NCI-H345 (cell line): ENCODE measurements at places on chromosomes 1 and 21.
A peak's percentile ranks its signal among the peaks of the same experiment; 100 is the strongest.

DNA sequence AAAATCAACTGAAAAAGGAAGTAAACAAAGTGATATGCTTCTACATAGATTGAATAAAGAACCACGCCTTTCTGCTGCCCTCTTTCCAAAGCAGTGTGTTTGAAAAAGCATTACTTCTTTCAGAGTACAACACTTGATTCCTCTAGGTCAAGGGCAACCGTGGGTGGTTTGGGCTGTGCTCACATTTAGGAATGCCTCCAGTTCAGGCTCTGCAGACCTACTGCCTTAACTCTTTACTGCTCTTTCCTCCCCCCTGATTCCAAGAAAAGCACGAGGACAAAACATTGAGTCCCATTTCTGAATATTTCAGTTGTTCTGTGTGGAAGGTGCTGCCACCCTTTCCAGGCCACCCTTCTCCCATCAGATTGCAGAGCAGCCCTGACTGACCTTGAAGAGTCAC, 45.2 kb downstream of the ADAMTS1 start:
- DNase-seq: no peak

- no peak for DNase-seq
Observed at GRCh38 chr21:14591882-14592281, 45.8 kb upstream of the SAMSN1 start.

- no peak for DNase-seq
Observed at GRCh38 chr1:58823481-58824010, 39.7 kb upstream of the JUN start.

DNA sequence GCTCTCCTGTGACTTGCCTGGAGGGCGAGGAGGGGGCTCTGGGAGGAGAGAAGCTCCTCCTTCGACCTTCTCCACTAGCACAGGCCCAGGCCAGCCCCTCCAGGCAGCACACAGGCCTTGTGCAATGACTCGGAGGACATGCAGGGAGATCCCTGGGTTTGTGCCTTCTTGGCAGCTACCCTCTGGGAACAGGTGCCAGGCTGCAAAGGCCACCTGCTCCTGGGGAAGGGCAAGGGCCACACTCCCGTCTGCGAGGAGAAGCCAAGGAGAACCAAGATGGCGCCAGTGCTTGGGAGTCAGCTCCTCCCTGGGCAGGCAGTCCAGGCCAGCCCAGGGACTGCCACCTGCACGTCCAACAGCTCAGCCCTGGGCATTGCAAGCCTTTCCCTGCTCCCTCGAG, 15.3 kb downstream of the CASZ1 start:
- no peak for DNase-seq

DNA sequence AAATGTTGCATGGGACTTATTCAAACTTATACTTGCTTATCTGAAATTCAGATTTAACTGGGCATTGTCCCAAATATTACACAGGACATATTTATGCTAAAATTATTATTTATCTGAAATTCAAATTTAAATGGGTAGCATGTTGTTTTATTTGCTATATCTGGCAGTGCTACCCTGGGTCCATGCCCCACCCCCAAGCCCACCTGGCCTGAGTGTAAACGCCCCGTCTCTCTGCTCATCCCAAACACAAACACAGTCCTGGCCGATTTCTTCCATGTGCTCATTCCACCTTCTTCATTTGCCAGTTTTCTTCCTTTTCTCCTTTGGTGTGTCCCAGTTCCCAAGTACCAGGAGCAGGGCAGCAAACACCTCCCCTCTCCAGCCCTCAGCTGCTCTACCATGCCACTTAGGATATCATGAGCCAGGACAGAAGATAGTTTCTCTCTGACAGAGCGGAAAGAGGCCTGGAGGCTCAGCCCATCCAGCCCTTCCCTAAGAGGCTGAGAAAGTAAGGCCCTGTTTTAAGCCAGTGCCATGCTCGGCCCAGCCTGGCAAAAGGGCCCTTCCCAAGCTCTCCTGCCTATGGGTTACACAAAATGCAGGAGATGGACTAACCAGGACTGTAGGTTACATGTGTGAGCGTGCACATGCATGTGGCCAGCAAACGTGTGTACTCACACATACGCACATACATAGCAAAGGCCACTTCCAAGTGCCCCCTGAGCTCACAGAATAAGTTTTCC, 69.5 kb downstream of the UBE2T start:
- no peak for DNase-seq

DNA sequence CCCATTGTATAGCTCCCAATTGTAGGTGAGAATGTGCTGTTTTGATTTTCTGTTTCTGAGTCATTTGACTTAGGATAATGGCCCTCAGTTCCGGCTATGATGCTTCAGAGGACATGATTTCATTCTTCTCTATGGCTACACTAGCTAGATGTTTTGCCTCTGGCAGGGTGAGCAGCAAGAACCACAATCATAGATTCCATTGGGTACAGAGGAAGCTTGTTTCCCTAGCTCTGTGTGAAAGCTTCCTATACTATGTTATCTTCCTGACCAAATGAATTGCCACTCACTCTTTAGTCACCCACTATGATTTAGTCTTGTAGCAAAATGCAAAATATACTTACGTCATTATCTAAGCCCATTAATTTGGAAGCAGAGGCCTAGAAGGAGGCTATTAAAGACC, 616.3 kb downstream of the PLA2G4A start:
- DNase-seq: no peak

- peak; percentile 96 for DNase-seq
Observed at GRCh38 chr1:154567386-154568156, at the start of gene CHRNB2. Gene CHRNB2, plus strand, starts transcription at chr1:154567778. Its CDS starts 267 bp downstream, at chr1:154568045.

DNA sequence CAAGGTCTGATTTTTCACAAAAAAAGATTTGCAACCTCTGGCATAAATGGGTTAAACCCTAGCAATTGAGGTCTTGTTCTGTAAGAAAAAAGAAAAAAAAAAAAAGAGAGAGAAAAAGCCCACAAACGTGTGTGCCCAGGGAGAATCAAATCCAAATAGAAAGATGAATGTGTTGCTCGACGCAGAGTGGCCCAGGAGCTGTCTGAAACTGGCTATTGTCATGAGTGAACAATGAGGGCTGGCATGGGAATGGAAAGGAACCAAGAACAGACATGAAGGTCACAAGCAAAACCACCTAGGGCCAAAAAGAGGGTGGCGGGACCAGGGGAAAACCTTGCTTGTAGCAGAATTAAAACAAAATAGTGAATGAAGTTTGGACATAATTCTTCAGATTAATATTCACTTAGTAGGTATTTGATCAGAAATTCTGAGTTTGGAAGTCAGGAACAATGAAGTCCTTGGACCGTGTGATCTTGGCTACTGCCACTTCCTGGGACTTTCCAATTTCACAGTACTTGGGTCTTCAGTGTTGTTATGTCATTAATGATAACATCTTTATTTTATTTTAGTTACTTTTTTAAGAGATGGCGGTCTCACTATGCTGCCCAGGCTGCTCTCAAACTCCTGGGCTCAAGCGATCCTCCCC, 3.1 kb downstream of the ENO1 start:
- DNase-seq: no peak

DNA sequence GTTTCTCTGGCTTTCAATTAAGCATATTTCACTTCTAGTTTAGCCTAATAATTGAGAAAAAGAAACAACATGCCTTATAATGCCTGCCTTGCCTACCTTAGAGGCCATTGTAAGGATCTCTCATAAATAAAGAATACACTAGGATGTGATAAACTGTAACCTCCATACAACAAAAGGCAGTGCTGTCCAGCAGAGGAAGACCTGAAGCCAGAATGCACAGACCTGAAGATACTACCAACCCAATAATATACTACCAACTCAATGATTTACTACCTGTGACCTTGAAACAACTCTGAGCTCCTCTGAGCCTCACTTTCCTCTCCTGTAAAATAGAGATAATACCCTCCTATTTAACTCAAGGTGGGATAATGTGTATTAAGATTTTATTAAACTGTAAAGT, 361.3 kb downstream of the TTLL7 start:
- no peak for DNase-seq

- no peak for DNase-seq
Observed at GRCh38 chr21:31124010-31124409, 85.7 kb upstream of the KRTAP19-8 start.

- no peak for DNase-seq
Observed at GRCh38 chr1:14181191-14181795, 417.2 kb upstream of the KAZN start.

- no peak for DNase-seq
Observed at GRCh38 chr1:156226782-156227181, 14.0 kb downstream of the PMF1 start.

- no peak for DNase-seq
Observed at GRCh38 chr1:110065841-110066240, 4.6 kb downstream of the ALX3 start.

- no peak for DNase-seq
Observed at GRCh38 chr1:11693024-11693590, 1.6 kb downstream of the DRAXIN start.

GRCh38 chr21:30189773-30190172, 23.2 kb upstream of the CLDN17 start:
- no peak for DNase-seq

DNA sequence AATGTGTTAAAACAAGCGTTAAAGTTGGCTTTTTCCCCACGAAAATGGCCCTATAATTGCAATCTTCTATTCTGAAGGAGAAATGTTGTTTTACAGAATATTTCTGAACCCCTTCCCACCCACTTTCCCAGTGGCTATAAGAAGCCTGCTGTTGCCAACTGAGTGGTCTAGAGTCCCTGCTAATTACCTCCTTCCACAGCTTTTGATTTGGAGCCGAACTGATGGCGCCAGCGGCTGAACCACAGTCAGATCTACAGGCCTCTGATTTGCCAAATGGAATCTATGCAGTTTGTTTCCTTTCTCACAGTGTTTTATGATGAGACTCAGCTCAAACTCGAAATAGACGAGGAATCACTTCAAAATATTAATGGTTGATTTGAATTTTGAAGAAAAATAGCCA, 76.0 kb upstream of the C1orf105 start:
- DNase-seq: no peak

- peak; percentile 82 for DNase-seq
Observed at GRCh38 chr1:149962039-149962647, 25.5 kb upstream of the MTMR11 start.
